ENCODE measurements at places on chromosomes 6 and 20.

- no peak for DNase-seq
Measured at GRCh38 chr6:12417191-12417590, 127.0 kb downstream of the EDN1 start.

- DNase-seq, result peak; percentile 71
Measured at GRCh38 chr6:159174263-159174969, 5.2 kb downstream of the FNDC1 start.

GRCh38 chr6:125054331-125054730, 92.1 kb downstream of the RNF217 start:
- peak; percentile 10 for DNase-seq

- DNase-seq, result no peak
Measured at GRCh38 chr6:17580518-17581048, 19.5 kb upstream of the FAM8A1 start.

- DNase-seq, result no peak
Measured at GRCh38 chr6:1703923-1704322, 94.2 kb downstream of the FOXC1 start.

DNA sequence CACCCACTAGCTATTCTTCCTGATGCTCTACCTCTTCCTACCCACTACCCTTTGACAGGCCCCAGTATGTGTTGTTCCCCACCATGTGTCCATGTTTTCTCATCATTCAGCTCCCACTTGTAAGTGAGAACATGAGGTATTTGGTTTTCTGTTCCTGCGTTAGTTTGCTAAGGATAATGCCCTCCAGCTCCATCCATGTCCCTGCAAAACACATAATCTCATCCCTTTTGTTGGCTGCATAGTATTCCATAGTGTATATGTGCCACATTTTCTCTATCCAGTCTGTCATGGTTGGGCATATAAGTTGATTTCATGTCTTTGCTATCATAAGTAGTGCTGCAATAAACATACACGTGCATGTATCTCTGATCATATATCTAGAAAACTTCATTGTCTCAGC, 218.3 kb upstream of the STXBP5 start:
- no peak for DNase-seq

DNA sequence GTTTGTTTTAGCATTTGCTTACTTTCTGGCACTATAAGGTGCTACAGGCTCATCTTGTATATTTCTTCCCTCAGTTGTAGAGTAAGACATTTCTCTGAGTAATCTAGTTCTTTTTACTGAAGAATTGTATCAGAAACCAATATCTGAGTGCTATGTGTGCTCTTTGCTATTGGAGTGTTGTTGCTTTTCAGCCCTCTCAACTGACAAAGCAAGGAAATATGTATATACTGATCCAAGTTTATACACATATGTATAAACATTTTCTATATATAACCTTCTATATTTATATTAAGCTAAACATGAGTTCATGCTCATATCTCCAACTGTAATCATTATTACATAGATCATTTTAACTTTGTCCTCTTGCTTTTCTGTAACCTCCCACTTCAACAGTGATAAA, 405.7 kb downstream of the RFPL4B start:
- no peak for DNase-seq

DNA sequence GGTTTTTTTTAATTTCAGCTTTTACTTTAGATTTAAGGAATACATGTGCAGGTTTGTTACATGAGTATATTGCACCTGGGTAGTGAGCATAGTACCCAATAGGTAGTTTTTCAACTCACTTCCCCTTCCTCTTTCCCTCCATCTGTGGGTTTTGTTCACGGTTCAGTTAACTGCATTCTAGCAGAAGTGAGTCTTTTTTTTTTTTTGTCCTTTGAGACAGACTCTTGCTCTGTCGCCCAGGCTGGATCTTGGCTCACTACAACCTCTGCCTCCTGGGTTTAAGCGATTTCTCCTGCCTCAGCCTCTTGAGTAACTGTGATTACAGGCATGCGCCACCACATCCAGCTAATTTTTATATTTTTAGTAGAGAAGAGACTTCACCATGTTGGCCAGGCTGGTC, 8.7 kb downstream of the UBR2 start:
- no peak for DNase-seq

DNA sequence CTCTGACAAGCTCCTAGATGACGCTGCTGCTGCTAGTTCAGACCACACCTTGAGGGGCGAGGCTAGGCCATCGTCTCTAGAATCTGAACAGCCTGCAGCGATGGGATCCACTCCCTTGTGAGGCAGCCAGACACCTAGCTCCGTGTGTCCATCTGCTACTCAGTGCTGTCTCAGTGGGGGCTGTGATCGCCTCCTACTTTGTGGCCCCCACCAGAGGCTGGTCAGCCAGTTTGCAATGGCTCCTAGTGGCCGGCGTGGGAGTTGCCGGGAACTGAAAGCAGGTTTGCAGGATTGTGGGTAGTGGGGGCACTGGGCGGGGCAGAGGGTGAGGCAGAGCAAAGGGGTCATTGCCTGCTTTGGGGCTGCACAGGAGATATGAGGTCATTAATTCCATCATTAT, 2.8 kb downstream of the CCN5 start:
- DNase-seq, result no peak

- DNase-seq, result no peak
Measured at GRCh38 chr6:150029749-150030148, 4.4 kb upstream of the RAET1L start.

DNA sequence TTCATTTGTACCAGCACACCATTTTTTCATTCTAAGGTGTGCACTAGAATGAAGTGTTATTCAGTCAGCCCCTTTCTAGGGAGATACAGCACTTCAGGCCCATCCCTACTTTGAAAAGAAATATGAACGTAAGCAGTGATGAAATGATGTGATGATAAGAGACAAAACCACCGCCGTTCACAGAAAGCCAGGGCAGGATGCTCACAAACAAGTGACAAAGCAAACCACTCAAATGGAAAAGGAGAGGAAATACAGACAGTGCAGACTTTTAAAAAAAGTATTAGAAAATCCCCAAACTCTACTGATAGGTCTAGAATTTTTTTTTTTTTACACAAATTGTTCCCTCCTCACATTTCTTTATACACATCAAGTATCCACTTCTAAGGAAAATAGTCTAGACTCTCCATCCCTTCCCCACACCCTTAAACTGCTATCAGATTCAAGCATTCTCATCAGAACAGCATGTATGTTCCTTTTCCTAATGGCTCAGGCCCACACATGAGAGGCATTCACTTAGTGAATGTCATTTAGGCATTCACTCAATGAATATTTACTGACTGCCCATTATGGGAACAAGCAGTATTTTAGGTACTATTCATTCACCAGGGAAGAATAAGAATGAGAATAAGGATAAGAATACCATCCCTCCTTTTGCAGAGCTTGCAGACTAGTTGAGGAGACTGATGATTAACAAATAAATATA, 243.5 kb downstream of the GMPR start:
- no peak for DNase-seq

DNA sequence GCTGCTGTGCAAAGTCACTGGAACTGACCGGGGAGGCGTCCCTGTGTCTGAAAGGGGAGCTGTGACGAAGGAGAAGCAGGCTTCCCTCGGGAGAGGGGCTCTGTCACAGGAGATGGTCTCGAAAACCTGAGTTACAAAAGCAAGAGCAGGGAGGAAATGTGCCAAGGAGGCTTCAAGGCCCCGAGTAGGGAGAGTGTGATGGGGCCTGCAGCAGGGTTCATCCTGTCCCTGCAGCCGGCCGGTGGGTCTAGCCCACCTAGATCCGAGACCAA, 16.7 kb downstream of the DYNLT1 start:
- DNase-seq, result no peak

DNA sequence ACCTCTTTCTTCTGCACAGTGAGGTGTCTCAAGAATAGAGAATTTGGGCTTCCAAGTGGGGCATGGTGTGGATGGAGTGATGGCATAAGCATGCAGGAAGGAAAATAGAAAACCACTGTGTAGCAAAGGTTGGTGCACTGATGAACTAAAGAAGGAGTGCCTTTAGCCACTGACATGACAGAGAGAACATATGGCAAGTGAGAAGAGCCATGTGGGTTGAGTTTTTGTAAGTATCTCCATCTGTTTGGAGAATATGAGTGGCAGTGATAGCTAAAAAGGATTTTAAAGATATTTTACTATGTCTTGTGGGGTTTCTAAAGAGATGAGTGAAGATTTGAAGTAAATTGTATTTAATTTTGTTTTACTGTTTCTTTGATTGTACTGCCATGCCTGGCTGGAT, 160.5 kb upstream of the GRIK2 start:
- no peak for DNase-seq

DNA sequence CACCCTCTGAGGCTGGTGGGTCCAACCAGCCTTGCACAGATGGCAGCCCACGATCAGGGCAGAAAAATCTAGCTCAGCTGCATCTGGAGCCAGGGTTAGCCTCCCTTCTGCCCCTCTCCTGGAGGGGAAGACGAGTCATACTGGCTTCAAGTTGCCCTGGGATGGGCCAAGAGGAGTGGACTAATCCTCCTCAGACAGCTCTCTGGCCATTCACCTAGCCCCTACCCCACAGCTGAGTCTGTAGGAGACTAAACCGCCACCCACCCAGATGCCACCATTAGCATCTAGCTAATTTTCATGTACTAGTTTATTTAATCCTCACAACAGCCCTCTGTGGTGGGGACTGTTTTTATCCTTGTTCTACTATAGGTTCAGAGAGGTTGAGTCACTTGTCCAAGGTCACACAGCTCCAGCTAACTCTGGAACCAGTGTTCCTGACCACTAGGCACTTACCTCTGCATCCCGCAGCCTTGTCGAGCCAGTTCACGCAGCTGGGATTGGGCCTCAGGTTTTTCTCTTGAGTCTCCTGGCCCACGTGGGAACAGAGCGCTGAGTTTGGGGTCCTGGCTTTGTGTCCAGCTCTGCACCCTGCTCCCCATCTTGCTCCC, 48.5 kb upstream of the CCDC167 start:
- no peak for DNase-seq

DNA sequence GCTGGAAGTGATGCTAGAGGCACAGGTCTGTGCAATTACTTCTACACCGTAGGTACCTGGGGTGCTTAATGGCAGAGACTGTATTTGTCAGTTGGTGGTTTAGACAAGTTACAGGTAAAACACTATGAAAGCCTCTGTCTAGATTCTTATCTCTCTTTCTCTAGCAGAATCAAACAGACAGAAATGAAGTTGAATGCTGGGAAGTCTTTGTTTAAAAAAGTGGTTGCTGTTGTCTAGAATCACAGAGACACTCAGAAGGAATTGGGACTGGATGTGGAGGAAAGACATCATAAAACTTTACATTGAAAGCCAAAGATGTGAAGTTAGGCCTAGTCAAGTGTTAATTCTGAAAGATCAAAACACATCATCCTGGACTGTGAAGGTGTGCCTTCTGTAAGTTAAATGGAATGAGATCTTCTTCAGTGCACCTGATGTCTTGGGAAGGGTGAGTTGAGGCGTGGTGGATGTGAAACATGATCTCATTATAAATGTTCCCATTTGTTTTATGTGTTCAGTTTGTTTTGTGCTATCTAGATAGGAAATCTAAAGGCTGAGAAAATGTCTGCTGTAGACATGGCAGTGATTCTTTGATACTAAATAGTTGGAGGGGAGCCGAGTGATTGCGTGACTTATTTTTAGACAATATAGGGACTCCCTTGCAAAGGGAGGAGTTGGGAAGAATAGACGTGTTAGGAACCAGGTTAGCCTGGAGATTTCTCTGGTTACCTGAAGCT, 290.2 kb downstream of the SOX4 start:
- no peak for DNase-seq

DNA sequence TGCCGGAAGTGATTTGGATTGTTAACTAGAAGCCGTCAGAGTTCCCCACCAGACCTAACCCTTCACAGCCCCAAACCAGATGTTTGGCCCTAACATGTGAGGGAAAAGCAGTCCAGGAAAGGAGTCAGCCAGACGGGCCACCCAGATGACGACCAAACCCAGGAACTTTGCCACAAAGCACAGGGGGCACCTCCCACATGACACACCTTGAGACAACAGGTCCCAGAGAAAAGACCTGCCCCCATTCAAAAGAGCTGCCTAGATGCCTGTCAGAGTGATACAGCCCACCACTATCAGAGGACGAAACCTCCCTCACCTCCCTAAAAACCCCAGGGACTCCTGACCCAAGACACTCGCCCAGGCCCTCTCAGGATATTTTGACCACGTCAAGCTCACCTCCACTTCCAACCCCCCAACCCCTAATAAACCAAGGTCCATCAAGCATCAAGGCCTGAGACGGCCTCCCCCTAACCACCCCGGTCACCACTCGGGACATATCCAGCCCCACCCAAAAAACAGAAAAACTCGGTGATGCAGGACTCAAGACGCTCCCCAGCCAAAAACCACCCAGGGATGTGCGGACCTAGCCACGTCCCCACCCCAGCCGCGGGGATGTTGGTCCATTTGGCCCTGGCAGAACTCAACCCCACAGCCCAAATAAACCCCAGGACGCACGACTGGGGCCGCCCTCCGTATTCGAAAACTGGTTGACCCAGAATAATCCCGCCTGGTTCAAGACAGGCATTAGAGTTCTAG, 662 bp downstream of the ZNF343 start:
- DNase-seq, result no peak

DNA sequence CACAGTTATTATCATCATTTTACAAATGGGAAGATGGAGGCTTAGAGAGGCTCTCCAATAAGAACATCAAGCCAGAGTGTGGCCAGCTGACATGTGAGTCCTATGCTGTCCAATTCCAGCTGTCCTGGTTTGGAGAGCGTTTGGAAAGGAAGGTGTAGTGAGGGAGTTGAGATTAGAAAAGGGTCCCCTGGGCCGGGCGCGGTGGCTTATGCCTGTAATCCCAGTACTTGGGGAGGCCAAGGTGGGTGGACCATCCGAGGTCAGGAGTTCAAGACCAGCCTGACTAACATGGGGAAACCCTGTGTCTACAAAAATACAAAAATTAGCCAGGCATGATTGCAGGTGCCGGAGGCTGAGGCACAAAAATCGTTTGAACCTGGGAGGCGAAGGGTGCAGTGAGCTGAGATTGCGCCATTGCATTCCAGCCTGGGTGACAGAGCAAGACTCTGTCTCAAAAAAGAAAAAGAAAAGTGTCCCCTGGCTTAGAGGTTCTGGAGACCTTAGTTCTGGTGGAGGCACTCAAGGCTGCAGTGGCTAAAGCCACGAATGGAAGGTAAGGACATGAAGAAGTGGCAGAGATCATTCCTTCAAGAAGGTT, 22.1 kb upstream of the OVOL2 start:
- DNase-seq, result no peak

GRCh38 chr6:166466178-166467122, 83.7 kb upstream of the MPC1 start:
- DNase-seq, result no peak

DNA sequence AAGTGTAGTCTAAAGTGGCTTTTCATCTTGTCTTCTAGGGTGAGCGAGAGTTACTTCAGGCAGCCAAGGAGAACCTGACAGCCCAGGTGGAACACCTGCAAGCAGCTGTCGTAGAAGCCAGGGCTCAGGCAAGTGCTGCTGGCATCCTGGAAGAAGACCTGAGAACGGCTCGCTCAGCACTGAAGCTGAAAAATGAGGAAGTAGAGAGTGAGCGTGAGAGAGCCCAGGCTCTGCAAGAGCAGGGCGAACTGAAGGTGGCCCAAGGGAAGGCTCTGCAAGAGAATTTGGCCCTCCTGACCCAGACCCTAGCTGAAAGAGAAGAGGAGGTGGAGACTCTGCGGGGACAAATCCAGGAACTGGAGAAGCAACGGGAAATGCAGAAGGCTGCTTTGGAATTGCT, 27.1 kb downstream of the C20orf173 start:
- no peak for DNase-seq

GRCh38 chr6:2196079-2196679, 49.2 kb downstream of the GMDS start:
- no peak for DNase-seq

Measured in nucleus accumbens (tissue), 56 donors.